ENCODE measurements at places on chromosomes 2 and 18.

DNA sequence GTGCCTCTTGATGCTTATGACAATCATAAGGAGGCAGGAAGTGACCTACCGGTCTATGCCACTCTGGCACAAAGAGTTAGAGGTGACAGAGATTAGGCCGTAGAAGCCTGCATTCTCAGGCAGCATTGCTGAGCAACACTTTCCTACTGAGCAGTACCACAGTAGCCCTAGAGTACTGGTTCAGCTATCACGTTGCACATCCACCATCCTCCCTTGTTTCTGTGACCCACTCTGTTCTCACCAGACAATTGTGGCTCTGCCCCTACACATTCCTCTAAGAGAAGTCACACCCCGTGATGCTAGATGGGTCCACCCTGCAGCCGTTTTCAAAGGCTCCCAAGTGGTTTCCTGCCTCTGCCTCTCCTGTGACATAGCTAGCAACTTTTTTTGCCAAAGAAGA, 22.6 kb upstream of the SUCLG1 start:
- DNase-seq = no peak

DNA sequence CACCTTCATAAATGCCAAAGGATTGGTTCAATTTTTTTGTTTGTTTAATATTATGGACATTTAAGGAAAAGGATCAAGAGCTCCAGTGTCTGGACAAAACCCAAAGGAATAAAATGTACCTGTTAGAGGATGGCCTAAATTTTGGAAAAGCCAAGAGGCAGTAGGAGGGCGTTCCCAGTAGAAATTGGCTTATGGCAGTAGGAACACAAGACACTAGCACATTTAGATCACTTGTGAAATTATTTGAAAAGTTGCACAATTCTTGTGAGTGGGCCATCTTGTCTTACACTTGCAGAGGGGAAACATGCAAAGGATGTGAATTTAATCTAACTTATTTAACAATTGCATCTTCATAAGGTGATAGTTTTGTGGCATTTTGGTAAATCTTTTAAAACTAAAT, 3.2 kb downstream of the BZW1 start:
- DNase-seq = no peak

DNA sequence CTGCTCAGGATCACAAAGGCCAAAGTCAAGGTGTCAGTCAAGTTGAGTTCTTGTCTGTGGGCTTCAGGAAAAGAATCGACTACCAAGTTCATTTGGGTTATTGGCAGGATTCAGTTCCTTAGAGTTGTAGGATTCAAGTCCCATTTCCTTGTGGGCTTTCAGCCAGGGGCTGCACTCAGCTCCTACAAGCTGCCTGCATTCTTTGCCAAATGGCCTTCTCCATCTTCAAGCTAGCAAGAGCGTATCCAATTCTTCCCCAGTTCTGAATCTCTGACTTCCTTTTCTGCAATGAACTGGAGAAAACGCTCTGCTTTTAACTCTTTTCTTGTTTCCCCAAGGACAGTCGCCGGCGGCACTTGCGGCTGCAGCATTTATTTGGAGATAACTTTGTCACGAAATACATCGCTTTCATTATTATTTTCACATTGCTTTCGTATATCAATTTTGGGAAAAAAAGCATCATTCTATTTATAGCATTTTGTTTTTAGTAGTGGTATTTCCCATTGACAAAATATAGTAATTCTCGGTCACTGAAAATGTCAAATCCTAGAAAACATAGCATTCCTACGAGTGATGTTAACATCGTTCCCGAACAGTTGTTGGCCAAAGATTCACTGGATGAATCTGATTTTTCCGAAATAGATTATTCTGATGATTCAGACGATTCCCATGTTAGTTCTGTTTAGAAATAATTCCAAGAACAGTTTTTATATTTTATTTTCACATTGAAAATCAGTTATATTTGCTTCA, 59.6 kb upstream of the SERPINE2 start:
- no peak for DNase-seq

GRCh38 chr2:202249521-202250253, 11.3 kb upstream of the SUMO1 start:
- DNase-seq = no peak

DNA sequence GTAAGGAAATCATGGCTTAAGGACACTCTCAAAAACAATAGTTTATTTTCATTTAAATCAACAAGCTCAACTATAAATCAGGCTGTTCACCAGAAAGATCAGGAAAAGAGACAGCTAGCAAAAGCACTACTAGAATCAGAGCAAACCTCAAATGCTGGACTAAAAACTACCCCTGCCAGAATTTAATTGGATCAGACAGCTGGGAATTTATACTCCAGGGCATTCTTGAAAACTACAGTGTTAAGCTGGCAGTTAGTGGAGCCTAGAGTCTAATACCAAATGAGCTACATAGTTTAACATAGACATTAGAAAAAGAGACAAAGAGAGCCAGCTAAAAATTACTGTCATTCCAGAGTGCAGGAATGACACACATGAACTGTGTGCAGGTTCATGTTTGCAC, 1016.4 kb upstream of the CRIM1 start:
- no peak for DNase-seq

DNA sequence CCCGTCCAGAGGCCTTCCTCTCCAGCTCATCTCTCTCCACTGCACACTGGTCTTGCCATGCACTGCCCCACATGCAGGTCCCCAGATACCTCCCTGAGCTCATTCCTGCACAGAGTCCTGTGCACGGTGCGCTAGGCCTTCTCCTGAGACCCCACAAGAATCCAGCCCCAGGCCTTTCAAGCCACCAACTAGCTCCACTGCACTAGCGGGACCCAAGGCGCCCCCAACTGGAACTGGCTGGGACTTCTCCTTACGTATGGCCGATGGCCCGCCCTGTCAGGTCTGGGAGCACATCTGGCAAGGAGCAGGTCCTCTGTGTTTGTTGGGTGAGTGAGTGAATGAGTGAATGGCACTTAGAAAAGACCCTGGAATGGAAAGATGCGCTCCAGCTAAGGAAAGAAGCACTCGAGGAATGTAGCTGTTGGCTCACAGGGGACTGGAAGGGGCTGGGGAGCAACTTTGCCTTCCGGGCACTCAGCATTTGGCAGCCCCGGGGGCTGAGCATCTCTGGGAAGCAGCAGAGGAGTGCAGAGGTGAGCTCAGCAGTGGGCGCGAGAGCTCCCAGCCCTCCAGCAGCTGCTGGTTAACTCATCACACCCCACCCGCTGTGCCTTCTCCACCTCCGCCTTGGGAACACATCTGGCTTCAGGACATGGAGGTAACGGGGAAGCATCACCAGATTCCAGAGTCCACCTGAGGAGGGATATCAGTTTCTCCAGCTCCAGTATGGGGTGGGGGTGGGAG, 223.1 kb downstream of the GLI2 start:
- no peak for DNase-seq

DNA sequence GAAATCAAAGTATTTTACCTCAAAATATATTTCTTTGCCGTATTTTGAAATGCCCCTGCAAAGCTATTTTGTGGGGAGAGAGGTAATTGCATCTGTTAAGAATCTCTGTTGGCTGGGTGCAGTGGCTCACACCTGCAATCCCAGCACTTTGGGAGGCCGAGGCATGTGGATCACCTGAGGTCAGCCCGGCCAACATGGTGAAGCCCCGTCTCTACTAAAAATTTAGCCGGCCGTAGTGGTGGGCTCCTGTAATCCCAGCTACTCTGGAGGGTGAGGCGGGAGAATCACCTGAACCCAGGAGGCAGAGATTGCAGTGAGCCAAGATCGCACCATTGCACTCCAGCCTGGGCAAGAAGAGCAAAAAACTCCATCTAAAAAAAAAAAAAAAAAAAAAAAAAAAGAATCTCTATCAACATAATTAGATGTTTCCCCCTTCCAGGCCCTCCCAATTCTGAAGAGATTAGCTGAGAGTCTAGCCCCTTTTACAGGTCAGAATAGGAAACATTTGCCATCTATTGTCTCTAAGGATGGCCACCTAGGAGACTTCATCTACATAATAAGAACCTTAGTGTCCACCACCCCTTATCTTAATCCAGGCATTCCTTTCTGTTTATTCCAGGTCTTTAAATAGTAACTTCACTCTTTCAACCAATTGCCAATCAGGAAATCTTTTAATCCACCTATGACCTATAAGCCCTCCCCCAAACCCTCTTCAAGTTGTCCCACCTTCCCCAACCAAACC, 3.5 kb upstream of the TRAPPC8 start:
- no peak for DNase-seq

DNA sequence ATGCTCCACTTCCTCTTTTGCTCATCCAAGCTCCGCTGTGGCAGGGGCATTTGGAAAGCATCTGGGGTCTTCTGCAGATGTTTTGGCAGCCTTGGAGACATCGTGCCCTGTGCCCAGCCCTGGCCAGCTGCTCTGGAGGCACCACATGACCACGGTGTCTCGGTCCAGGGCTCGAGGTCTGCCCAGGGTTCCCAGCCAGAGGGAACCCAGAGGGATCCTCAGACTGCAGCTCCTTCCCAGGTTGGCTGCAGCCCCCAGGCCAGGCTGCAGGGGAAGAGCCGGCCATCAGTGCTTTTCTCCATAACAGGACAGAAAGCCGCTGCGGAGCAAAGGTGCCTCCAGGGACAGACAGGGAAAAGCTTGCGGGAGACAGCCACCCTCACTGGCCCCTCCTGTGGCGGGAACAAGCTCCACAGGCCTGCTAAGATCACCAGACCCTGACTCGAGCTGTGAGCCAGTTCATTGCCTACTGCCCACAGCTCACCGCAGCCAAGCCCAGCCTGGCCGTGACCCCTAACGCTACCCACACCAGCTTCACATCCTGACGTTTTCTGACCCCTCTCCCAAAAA, 74.7 kb downstream of the SMAD7 start:
- DNase-seq = no peak

GRCh38 chr2:218407717-218408116, 8.0 kb downstream of the CTDSP1 start:
- DNase-seq = no peak

DNA sequence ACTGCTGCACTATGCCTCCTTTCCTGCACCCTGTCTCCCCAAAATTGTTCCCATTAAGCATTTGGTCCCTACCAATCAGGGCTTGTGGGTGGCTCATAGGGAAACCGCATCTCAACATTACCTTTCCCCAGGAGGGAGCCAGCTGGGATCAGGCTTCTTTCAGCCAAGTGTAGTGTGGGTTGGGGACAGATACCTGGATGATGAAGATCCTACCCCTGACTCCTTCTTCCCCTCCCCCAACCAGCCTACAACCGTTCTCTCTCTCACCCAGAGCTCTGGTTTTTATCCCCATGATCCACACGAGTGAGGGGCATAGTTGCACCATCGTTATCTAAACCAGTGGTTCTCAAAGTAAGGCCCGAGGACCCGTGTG, 40.0 kb downstream of the ACOXL start:
- no peak for DNase-seq

DNA sequence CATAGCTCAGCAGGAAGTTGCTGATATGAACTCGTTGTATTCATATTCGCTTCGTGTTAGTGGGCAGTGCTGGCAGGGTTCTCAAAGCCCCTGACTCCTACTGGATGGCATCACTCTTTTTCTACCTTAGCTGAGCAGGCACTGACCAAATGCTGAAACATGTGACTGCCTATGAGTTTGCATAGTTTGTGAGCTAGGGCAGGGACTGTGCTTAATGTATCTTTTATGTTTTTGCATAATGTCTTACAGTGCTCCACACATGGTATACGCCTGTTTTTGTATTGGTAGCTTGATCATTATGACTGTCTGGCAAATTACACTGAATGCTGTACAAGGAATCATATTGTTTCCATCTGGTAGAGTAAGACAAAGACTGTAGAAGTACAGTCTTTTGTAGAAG, 305.3 kb downstream of the PARD3B start:
- no peak for DNase-seq

- no peak for DNase-seq
Observed at GRCh38 chr2:53655256-53655655, 112.3 kb upstream of the CHAC2 start.

GRCh38 chr2:11968521-11968920, 222.1 kb downstream of the LPIN1 start:
- DNase-seq = no peak

DNA sequence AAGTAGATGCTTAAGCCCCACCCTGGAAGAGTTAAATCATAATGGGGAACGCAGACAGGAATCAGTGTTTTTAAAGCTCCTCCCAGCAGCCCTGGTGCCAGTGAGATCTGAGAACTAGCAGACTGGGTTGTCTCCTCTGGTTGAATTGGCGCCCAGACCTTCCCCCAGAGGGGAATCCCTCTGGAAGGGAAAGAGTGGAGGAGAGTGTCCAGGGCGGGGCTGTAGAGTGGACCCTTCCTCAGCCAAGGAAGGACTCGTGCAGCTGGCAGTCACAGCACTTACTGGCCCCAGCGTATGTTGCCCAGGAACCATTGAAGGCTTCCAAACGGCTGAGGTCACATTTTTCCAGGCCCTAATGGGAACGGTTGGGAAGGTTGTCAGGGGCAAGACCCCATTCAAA, 62.5 kb downstream of the TGOLN2 start:
- DNase-seq = no peak

GRCh38 chr2:138267902-138268254, 233.7 kb upstream of the SPOPL start:
- no peak for DNase-seq

GRCh38 chr2:25453199-25453905, 111.6 kb upstream of the DNMT3A start:
- DNase-seq = no peak

DNA sequence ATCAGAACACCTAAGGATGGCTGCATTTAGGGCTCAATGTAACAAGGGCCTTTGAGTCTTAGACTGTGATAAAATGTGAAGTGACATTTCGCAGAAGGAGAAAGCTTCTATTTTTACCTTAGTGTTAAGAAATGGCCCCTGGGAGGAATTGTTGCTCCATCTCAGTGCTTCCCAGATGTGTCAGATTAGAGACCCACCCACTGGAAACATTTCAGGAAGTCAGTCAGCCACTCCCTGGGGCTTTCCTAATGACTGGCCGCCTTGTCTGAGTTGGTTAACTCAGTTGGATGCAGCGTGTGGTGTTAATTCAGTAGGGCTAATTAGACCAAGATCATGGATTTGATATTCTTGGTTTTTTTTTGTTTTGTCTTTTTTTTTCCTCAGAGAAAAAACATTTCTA, 355.9 kb downstream of the PIK3C3 start:
- no peak for DNase-seq

- DNase-seq = no peak
Observed at GRCh38 chr2:85457877-85458316, 39.4 kb downstream of the SH2D6 start.

DNA sequence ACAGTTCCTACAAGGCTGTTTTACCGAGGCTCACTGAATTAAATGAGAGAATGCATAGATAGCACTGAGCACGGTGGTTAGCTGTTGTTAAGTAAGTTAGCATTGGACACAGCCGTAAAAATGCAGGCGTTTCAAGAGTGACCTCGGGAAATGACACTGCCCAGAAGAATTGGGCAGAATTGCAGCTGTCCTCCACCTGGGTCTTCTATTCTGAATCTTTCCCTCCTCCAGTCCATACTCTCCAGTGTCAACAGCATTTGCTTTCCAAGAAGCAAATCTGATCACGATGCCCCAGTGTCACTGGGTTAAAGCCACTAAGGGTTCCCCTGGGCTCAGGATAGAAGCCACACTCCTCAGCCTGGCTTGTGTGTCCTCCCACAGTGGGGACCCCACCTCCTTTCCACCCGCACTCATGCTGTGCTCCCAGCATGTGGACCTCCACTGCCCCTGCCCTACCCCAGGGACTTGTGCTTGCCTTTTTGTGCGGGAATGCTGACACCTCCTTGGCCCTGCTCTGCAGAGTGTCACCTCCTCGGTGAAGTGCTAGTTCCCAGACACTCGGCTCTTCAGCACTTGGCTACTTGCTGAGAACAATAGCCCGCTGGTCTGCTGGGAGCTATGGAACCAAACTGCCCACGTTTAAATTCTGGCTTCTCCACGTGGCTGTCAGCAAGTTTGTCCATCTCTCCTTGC, 135.0 kb downstream of the ANTXR1 start:
- DNase-seq = no peak

- DNase-seq = no peak
Observed at GRCh38 chr18:38198526-38198925, 632.9 kb upstream of the CELF4 start.

Measured in NCI-H187 treated with DMSO at 0.1 percent for 48 hours (cell line).